ENCODE measurements at places on chromosomes 12 and 14.

DNA sequence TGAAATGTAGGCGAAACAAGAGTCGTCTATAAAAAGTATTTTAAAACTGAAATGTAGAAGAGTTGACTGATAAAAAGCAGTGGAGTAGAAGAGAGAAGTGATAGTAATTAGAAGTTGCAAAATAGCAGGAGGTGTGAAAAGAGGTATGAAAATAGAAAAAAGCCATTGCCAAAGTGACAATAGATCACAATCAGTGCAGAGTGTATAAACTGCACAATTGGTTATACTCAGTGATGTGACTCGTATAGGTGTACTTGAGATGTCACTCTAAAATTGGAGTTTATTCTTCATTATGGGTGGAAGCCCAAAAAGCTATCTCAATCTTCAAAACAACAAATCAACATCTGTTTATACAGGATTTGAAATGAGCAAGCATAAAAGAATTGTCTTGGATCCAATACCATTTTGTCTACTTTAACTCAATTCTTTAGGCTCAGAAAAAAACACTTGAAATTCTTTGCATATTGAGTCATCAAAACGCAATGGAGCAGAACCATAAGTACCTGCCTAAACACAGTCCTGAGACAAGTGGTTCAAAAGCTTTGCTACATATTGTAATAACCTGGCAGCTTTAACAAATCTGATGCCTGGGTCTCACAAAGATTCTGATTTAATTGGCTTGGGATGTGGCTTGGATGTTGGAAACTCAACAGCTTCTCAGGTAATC is 8.8 kb downstream of the IKBIP start:
- DNase-seq = no peak

DNA sequence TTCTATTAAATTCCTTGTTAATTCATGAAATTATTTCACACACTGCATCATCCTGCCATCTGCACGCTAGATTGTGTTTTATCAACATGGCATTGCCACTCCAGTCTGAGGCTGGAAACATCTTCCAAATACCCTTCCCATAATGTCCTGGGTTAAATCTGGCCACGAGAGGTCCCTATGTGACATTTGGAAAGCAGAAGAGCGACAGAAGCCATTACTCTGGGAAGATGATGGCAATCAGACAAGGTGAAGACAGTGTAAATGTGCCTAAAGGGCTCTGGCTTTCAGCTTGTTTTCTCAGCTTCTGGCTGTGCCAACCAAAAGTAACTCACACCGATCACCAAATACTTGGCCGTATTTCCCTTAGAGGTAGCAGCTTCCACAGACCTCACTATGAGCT is 144.8 kb downstream of the CAPZA3 start:
- no peak for DNase-seq

GRCh38 chr14:102278631-102278935 is 26.4 kb downstream of the MOK start:
- DNase-seq = no peak

DNA sequence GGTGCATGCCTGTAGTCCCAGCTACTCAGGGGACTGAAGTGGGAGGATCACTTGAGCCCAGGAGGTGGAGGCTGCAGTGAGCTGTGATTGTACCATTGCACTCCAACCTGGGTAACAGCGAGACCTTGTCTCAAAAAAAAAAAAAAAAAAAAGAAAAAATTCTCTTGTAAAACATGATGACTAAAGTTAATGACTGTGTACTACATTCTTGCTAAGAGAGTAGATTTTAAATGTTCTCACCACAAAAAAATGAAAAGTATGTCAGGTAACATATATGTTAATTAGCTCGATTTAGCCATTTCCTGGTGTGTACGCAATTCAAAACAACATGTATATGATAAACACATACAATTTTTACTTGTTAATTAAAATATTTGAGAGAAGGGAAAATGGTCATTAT is 480.7 kb upstream of the RGS6 start:
- no peak for DNase-seq

GRCh38 chr14:65237023-65237814 is 134.9 kb upstream of the MAX start:
- DNase-seq = no peak

DNA sequence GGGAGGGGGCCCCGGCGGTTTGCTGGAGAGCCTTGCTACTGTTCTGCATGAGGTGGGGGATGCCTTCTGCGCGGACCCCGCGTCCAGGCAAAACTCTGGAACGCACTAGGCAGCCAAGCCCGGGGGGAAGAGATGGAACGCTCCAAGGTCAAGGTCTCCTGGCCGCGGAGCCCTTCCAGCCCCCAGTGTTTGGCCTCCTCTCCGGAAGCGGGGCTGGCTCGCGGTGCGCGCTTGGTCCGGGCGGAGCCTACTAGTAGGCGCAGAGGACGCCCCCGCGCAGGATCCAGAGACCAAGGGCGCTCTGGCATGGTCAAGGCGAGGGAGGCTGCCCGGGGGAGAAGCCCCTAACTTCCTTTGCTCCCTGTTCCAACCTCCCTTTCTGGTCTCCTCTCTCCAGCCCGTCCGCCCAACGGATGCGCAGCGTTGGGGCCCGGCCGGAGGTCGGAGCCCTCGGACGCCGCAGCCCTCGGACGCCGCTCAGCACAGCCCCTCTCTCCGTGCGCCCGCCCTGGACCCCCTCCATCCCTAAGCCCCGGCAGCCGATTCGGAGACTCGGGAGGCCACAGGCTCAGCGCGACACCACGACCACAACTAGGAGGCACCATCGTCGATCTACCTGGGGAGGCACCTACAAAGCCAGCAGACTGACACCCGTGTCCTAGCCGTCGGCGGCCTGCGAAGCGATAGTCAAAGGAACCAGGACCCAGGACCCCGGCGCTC is 669 bp upstream of the KCNK13 start:
- no peak for DNase-seq

GRCh38 chr12:132397152-132397933 is 68.0 kb upstream of the GALNT9 start:
- no peak for DNase-seq

- DNase-seq = no peak
These were observed 178.9 kb downstream of the KLHL28 start for GRCh38 chr14:44782775-44783238.

DNA sequence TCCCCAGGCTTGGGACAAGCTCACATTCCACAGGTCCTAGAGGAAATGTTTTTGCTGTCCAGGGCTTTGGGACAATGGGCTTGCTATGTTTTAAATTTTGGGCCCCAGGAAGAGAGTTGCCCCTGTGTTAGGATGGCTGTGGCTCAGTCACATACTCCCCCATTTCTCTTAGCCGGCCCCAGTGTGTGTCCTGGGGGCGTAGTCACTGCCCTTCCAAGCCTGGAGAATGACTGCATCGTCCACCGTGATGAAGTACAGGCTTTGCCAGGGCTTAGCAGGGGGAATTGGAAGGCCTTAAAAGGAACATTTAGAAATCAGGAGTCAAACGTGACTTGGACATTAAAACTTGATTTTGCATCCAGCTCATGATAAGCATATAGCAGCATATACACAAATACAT is 293.6 kb downstream of the CACNA1C start:
- no peak for DNase-seq

GRCh38 chr12:109450980-109451379 is 26.1 kb downstream of the KCTD10 start:
- no peak for DNase-seq

- DNase-seq = no peak
These were observed 106.7 kb upstream of the MED13L start for GRCh38 chr12:116384175-116384574.
